ENCODE measurements at places on chromosomes 12 and 14.

GRCh38 chr12:51183816-51184215, 10.9 kb upstream of the TFCP2 start:
- DNase-seq, result no peak

GRCh38 chr14:100309028-100309737, 2.9 kb upstream of the SLC25A29 start:
- DNase-seq, result no peak

DNA sequence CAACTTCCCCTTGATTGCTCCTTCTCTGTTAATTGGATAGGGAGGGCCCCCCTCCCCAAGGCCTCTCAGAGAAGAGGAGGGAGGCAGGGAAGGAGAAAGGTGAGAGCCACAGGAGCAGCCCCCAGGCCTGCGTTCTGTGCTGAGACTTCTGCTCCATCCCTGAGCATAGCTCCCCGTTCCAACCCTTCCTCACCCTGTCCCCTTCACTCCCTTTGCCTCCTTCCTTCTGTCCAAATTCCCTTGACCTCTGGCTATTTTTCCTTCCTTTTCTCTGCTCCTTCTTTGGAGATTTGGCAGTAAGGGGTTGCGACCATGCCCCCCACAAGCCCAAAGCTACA, 788 bp upstream of the ASIC1 start:
- no peak for DNase-seq

GRCh38 chr12:42962384-42962783, 372.8 kb upstream of the PRICKLE1 start:
- no peak for DNase-seq

DNA sequence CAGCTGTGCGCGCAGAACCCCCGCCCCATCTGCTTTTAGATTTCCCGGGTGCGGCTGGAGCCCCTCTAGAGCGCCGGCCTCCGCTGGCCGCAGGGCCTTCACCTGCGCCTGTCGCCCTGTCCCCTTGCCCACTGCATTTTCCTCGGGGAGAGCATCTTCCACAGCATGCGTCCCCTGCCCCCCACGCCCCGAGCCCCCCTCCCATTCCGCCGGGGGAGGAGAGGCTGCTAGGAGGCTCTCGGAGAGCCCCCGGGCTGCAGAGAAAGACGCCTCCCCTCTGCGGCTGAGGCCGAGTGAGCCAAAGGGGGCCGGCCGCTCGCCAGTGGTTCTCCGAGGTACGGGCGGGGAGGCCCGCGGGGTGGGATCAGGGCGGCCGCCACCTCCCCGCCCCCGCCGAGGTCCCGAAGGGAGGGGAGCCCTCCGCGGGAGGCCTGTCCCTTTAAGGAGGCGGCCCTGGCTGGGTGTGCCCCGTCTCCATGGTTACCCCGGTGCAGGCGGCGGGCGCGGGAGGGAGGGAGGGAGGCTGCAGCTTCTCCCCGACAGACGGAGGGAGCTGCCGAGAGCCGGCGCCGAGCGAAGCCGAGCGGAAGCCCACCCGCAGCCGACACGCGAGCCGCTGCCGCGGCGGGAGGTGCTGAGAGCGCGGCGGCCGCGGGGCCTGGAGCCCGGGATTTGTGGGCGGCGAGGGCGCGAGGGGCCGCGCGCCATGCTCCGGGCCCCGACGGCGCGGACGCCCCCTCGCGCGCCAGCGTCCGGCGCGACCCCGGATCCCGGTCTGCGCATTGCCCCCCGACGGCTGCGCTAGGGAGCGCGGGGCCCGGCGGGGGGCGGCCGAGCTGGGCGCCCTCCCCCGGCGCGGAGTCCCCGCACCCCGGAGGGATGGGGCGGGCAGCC, at the start of gene KCNH3:
Gene KCNH3 (plus strand): TSS at position 521 of the 894 bp plus-strand sequence. CDS start 387 bp downstream, outside the sequence.
- peak; percentile 89 for DNase-seq

GRCh38 chr14:64993266-64993930, 6.7 kb downstream of the FNTB start:
- no peak for DNase-seq

DNA sequence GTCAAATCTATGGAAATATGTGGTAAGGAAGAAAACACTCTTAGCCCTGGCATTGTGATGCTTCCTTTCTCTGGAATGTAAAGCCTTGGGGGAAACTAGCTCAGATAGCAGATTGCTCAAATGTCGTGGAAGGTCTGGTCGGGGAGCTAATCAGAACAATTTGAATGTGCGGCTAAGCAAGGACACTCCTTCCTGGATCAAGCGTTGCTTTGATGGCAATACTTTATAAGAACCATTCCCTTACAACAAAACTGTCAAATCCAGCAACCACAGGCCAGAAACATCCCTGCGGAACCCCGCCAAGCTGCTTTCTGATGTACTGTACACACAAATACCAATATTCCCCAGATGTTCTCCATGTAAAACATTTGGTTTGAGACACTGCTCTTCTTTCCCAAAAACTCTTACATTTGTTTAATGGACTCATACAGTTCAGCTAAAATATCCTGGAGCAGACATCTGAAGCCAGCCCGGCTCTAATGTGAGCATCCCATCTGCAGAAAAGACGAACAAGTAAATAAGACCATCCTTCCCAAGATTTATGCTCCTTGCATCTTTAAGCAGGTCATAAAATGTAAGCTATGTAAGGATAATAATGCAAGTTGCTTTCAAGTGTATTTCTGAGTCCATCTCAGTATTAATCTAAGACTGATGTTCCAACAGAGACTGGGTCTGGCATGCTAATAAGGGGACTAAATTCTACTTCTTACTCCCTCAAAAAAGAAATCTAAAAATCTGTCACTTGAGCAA, 20.2 kb downstream of the NUAK1 start:
- DNase-seq, result no peak

- no peak for DNase-seq
Observed at GRCh38 chr12:106976668-106977067, 10.3 kb downstream of the MTERF2 start.

DNA sequence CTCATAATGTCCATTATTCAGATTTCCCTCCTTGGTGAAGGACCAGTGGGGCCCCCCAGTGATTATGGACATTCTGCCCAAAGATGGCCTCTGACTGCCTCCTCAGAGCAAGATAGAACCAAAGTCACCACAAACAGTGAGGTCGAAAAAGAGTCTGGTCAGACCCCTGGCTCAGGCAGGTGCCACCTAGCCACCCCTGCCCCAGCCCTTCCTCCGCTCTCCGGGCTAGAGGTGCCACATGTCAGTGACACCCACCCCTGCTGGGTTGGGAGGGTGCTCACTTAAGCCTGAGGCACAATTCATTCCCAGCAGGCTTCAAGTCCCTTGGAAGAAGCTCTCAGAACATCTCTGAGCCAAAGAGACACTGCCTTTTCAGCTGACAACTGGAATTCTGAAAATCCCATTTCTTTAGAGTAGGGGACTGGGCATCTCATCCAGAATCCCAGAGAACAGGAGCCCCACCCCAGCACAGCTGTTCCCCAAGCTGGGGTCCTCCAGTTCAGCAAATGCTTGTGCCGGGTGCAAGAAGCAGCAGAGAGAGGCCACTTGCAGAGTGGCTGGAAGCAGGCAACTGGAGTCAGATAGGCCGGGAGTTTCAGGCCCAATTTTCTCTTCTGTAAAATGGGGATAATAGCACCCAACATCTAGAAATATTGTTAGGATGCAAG, 50.3 kb downstream of the ISCA2 start:
- no peak for DNase-seq

GRCh38 chr14:56243110-56243509, 124.9 kb downstream of the PELI2 start:
- no peak for DNase-seq

- peak; percentile 21 for DNase-seq
Observed at GRCh38 chr14:92039063-92039718, 668 bp downstream of the TRIP11 start.

DNA sequence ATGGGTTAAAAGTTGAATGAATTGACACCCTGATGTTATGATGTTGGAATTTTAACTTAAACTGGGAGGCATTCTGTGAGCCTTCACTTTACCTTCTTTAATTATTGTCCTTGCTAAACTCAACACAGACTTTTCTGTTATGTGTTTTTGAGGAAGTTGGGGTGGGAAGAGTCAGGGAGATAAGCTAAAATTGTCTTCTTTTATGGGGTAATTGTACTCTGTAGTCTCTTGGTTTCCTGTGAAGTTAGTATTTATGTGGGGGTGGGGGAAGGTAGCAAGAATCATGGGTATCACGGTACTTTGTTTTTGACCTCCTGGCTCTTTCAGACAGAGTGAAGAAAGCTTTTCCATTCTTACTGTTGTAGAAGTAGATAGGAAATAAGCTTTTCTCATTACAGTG, 32.9 kb downstream of the RAB21 start:
- no peak for DNase-seq

GRCh38 chr12:19794116-19794515, 354.8 kb downstream of the AEBP2 start:
- no peak for DNase-seq

DNA sequence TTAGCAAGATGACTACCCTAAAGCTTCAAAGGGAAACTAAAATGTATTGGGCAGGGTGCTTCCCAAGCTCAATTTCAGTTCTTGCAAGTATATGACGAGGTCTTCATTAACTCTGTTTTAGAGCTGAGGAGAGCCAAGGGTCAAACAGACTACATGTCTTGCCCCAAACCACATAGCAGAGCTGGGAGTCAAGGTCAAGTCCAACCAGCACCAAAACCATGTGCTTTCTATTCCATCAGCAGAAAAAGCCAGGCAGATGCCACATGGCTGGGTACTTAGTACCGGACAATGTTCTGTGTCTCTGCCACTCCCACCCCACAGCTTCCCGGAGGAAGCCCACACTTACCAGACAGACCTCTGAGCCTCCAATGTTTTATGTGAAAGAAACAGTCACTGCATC, 17.6 kb downstream of the NID2 start:
- no peak for DNase-seq

- no peak for DNase-seq
Observed at GRCh38 chr14:22036541-22037239, 363.1 kb upstream of the OR4E1 start.

- no peak for DNase-seq
Observed at GRCh38 chr12:32229971-32230612, 123.4 kb downstream of the BICD1 start.

DNA sequence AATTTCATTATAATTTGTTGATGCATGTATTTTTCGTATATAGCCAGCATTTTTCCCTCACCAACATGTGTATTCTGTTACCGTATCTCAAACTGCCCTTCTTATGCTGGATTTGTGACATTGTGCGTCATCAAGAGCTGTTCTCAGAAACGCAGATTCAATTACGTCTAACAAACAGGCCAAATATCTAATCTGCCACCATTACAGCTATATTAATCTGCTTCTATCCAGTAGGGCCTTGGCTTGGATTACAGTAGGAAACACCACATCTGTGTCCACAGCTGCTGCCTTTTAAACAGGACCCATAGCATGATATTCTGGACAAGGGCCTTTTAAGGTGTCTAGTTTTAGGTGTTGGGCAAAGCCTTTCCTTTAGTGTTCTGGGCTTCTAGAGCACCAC, 140.6 kb downstream of the PDE3A start:
- no peak for DNase-seq

- DNase-seq, result no peak
Observed at GRCh38 chr12:52275686-52276085, 1.2 kb downstream of the KRT86 start.

DNA sequence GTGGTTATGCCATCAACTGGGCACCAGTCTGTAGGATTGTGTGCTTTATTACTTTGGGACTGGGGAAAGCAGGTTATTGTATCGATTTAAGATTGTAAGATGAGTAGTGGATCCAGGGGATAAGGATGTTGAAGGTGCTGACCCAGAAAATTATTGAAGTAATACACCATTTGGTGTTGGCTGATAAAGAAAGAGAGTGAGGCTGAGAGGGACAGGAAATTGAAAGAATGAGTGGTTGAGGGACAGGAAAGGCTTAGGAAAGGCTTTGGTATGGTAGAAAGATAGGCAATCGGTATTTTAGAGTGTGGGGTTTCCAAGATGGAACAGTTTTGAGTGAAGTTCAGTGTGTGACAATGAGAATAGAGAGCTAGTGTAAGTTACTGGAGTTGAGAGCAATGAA, 12.3 kb downstream of the PPHLN1 start:
- no peak for DNase-seq

GRCh38 chr14:100662879-100663760, 63.6 kb upstream of the DLK1 start:
- peak; percentile 81 for DNase-seq

GRCh38 chr12:104025771-104026170, 24.2 kb downstream of the GLT8D2 start:
- no peak for DNase-seq

- no peak for DNase-seq
Observed at GRCh38 chr14:95531473-95531872, 3.4 kb upstream of the GLRX5 start.

DNA sequence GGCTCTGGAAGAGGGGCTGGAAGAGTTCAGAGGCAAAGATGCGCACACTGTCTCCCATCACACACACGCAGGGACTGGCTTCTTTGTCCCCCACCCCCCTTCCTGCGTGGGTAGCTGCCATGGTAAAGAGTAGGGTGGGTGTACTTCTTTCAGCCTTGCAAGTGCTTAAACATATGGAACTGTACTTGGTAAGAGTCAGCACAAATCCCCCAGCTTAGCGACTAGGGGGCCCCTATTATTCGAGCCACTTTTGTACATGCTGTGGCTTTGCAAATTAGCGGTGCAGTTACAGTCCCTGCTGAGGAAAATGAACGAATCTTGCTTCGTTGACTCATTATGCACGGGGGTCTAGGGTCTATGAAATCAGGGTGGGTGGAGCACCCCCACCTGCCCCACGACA, 123.8 kb downstream of the AACS start:
- DNase-seq, result no peak

GRCh38 chr12:25741917-25742316, 188.8 kb upstream of the LMNTD1 start:
- no peak for DNase-seq

- DNase-seq, result no peak
Observed at GRCh38 chr12:62689042-62689839, 222.6 kb downstream of the MON2 start.

DNA sequence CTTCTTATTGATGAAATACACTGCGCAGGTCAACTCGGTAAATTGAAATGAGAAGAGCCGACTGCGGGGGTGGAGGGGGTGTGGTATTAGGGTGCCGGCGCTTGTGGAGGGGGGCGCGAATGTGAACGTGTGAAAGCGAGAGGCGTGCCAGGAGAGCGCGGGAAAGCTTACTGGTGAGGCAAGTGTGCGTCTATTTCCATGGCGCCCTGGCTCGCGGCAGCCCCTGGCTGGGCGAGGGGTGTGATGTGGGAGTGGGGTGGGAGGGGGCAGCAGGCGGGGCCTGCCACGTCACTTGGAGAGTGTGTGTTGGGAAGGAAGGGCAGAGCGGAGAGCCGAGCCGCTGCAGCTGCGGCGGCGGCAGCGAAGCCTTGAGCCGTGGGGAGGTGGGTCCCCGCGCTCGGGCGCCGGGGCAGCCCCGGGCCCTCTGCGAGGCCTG, 88.8 kb downstream of the GALNT8 start:
- DNase-seq, result no peak

- DNase-seq, result no peak
Observed at GRCh38 chr14:100128688-100129087, 30.8 kb downstream of the DEGS2 start.

DNA sequence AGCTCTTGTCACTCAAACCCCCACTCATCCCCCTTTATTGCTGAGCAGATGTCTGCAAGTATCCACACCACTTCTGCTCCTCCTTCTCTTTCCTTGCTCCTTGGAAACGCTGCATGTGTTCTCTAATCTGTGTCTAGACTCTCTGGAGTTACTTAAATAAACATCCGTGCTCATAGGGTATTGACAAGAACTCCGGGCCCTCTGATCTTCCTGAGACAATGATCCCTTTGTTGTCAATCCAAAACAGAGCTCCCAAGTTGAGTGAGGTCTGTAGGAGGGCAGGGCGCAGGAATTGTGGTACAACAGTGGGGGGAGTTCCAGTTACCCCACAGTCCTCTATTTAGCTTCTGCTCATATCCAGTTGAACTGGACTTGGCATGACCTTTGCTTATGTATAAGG, 489.0 kb downstream of the SNAPC1 start:
- no peak for DNase-seq

Data from germinal center (tissue), 1 donor.